ENCODE measurements at places on chromosomes 6 and 20.

DNA sequence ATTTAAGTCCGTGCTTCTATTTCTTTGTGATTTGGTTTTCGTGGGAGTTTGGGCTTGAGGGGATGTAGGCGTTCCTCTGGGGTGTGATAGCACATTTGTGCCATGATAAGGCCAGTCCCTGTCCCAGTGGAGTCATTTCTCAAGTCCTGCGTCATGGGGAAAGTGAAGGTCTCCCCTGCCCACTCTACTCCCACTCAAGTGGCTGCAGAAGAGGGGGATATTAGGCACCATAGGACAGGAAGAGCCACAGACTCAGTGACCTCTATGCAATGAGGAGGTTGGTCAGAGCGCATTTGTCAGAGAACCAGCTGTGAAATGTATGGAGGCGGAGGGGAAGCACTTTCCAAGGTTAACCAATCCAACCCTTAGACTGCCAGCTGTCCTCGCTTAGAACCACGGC lies 51.9 kb upstream of the EDN1 start:
- no peak for DNase-seq

DNA sequence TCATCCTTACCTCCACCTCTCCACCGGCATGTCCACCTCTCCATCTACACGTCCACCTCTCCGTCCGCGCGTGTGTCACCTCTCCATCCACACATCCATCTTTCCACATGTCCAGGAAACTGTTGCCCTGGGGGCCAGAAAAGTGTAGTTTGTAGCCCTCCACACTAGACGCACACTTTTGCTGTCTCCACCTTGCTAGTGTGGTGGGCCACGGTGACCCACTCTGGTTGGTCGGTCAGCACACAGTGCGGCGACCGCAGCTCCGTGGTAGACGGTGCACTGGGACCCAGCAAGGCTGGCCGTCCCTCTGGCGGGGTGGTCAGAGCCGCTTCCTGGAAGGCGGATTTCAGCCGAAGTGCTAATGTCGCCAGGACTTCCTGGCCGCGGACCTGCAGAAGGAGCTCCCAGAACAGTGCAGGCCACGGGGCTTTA lies 268.6 kb downstream of the DLL1 start:
- DNase-seq, result no peak

GRCh38 chr6:103570431-103570830 lies 1289.3 kb downstream of the HACE1 start:
- no peak for DNase-seq

GRCh38 chr6:35294308-35294945 lies 3.2 kb upstream of the DEF6 start:
- peak; percentile 66 for DNase-seq

GRCh38 chr20:37521061-37521771 lies at the start of gene NNAT:
NNAT (plus strand) TSS chr20:37521250; CDS start chr20:37521332, 82 bp downstream.
- DNase-seq, result peak; percentile 68

DNA sequence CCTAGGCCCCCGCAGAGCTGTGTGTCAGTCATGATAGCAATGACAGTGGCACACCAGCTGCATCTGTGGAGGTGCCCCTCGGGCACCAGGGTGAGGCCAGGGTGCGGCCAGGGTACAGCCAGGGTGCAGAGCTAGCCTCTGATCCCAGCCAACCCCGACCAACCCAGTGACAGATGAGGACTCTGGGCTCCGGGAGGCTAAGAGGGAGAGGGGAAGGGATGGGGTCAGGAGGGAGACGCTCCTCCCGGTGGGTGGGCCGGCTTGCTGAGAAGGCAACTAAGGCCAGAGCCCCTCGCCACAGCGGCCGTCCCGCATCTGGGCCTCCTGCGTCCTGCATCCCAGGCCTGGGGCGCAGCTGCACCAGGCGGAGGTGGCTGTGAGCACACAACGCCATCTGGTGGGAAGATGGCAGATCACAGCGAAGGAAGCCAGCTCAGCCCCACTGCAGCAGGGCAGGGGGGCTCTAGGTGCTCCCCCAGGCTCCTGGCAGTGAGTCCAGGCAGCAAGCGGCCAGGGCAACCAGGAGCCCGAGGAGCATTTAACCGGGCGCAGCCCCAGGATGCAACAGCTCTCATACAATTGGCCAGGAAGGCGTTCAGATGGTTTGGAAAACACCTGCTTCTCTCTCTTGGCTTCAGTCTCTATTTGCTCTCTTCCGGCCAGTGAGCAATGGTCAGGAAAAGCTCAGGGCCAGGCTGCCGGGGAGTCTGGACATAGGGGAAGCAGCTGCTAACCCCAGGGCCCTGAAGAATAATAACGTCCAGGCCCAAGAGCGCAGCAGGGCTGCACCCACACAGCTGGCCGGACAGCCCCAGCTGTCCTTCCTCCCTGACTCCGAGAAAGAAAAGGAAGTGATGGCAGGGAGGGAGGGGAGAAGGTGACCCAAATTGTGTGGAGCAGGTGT lies 169.4 kb downstream of the TAF4 start:
- DNase-seq, result peak; percentile 71

GRCh38 chr6:2186516-2186915 lies 58.9 kb downstream of the GMDS start:
- DNase-seq, result no peak

- DNase-seq, result no peak
These were observed 41.9 kb downstream of the TTI1 start for GRCh38 chr20:37991157-37991866.

DNA sequence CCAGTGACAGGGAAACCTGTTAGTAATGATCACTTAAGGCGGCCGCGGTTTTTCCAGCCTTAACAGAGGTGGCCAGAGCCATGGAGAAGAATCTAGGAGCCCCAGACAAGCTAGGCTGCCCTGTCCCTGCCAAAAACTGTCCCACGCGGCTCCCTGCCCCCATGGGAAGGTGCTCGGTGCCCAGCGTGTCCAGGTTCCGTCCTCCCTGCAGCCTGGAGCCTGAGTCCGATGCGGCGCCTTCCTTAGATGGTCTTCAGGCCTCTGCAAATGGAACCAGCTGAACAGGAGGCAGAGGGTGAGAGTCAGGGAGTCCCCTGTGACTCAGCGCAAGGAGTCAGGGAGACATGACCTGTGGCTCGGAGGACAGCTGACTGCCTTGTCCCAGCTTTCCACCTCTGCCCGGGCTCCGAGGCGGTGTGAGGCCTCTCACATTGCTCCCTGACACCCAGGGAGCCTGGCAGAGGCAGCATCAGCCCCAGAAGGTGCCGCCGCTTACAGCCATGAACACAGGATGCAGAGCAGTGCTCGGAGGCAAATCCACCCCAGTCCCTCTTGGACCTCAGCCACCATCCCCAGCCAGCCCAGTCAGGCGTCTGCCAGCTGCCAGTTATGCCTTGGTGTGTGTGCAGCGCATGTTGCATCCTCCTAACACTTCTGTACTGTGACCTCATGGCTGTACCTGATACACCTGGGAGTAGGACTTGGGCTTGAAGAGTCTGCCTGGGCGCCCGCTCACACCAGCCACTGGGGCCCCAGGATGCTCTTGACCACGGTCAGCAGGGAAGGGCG lies 377.7 kb downstream of the CDH4 start:
- DNase-seq, result no peak

DNA sequence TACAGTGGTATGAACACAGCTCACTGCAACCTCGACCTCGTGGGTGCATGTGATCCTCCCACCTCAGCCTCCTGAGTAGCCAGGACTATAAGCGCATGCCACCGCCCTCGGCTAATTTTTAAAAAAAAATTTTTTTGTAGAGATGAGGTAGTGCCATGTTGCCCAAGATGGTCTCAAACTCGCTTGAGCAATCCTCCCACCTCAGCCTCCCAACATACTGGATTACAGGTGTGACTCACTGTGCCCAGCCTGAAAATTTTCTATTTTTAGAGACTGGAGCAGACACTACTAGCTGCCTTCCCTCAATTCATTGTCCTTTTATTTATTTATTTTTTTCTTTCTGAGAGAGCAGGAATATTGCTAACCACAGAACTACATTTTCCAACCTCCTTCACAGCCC lies 20.3 kb upstream of the GTF3C6 start:
- DNase-seq, result no peak

- DNase-seq, result no peak
These were observed 37.4 kb downstream of the MDN1 start for GRCh38 chr6:89782222-89782621.

DNA sequence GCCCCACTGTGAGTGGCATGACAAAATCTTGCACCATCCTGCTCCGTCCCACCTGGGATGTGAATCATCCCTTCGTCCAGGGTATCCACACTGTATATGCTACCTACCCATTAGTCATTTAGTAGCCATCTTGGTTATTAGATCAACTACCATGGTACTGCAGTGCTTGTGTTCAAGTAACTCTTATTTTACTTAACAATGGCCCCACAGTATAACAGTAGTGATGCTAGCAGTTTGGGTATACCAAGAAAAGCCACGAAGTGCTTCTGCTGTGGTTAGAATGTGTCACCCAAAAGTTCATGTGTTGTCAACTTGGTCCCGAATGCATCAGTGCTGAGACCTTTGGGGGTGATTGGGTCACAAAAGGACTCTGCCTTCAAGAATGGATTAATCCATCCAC lies 11.7 kb downstream of the OSER1 start:
- no peak for DNase-seq

- no peak for DNase-seq
These were observed 52.0 kb downstream of the FRK start for GRCh38 chr6:116008470-116009243.

GRCh38 chr6:110567957-110568696 lies 91.7 kb upstream of the SLC22A16 start:
- DNase-seq, result no peak

DNA sequence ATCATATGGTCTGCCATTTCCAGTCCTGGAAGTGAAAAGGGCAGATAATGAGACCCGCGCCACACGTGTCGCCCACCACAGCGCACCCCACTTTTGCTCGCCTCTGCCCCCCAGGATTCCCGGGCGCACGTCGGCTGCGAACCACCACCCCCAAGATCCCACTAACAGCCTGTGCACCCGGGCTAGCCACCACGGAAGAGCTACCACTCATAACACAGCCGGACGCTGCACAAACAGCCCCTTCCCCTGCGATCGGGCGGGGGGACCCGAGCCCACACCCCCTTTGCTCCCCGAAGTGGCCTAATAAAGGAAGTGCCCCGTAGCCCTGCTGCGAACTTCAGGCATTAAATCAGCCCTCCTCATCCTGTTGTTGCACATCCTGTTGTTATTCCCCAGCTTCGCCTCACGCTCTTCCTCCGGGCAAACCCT lies 506 bp downstream of the CITED2 start:
- no peak for DNase-seq

DNA sequence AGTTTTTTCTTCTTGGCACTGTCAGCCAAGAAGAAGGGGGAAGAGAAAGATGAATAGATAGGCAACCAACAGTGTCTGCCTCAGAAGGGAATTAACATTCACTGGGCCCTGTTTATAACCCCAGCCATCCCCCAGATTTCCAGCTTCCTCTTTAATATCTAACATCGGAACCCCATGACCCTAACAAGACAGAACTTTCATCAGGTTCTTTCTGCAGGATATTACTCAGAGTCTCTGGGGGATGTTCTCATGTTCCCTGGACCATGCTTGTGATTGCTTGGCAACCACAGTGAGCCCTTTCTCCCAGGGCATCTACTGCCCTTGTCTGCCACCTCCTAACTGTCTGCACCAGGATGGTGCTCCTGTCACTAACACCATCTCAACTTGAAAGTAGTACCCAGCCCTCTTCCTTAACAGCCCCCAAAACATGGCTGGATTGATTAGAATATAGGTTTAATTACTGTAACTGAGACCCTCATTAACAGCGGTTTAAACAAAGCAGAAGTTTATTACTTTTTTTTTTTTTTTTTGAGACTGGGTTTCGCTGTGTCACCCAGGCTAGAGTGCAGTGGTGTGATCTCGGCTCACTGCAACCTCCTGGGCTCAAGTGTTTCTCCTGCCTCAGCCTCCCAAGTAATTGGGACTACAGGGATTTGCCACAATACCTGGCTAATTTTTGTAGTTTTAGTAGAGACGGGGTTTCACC lies 12.0 kb upstream of the PTPN1 start:
- no peak for DNase-seq
